Breast epithelium (tissue), 4 donors: ENCODE measurements at places on chromosomes 4 and X. TPM values are rescaled to one million over a fixed set of nuclear protein-coding genes. Genes with fewer than 3 reads are reported as not detected.

The ANK2 gene
- 22.0 TPM for total RNA-seq

The SULT1B1 gene
- total RNA-seq = 0.88 TPM

The TXK gene
- 3.4 TPM for total RNA-seq

The EDNRA gene
- 11.1 TPM for total RNA-seq

The KLF8 gene
- total RNA-seq = 27.4 TPM

The RNF113A gene
- 13.5 TPM for total RNA-seq

The NR0B1 gene
- total RNA-seq = not detected

The ALPK1 gene
- 59.3 TPM for total RNA-seq

The RAB40A gene
- 2.3 TPM for total RNA-seq
